ENCODE measurements at places on chromosomes 13 and 19. TPM values are rescaled to one million over a fixed set of nuclear protein-coding genes. Genes with fewer than 3 reads are reported as not detected.

- DNase-seq, result no peak
Observed at GRCh38 chr13:45882626-45883025, 31.1 kb upstream of the SIAH3 start.

- DNase-seq, result no peak
Observed at GRCh38 chr13:94859278-94859691, 146.9 kb upstream of the SOX21 start.

FBN3 gene
- not detected for total RNA-seq

PRKCSH gene
- total RNA-seq, result 65.9 TPM

CYP4F11 gene
- total RNA-seq, result 0.17 TPM

- DNase-seq, result no peak
Observed at GRCh38 chr13:110387451-110388107, 80.5 kb downstream of the COL4A2 start.

All from M059J (cell line).